ENCODE measurements at places on chromosomes 12 and 14. TPM values are rescaled to one million over a fixed set of nuclear protein-coding genes. Genes with fewer than 3 reads are reported as not detected.

The PSMC6 gene
- 91.9 TPM for total RNA-seq

The AICDA gene
- 0.13 TPM for total RNA-seq

The LRP1-AS gene
- not detected for total RNA-seq

The TMEM120B gene
- 6.2 TPM for total RNA-seq

The FAM181A gene
- not detected for total RNA-seq

The RPS6KL1 gene
- total RNA-seq = 19.8 TPM

The CELA1 gene
- total RNA-seq = not detected

The TMEM263 gene
- total RNA-seq = 44.8 TPM

DNA sequence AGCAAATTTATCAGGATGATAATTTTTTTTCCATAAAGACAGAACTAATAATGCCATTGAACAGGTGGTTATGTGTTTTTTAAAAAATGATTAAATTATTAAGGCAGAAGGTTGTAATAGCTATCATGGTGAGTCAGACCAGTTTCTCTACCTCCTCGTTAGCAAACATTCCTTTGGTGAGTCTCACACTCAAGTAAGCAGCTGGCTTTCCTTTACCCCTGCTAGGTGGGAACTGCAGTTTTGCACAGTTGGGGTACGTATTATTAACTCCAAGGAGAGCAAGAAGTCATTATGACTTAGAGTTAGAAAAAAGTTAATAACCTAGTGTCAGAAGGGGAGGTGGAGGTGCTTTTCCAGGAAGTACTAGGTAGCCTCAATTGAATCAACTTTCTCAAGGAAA is 165.3 kb downstream of the SNAPC1 start:
- no peak for DNase-seq

GRCh38 chr12:106030210-106031071 is 108.3 kb downstream of the NUAK1 start:
- DNase-seq = no peak

DNA sequence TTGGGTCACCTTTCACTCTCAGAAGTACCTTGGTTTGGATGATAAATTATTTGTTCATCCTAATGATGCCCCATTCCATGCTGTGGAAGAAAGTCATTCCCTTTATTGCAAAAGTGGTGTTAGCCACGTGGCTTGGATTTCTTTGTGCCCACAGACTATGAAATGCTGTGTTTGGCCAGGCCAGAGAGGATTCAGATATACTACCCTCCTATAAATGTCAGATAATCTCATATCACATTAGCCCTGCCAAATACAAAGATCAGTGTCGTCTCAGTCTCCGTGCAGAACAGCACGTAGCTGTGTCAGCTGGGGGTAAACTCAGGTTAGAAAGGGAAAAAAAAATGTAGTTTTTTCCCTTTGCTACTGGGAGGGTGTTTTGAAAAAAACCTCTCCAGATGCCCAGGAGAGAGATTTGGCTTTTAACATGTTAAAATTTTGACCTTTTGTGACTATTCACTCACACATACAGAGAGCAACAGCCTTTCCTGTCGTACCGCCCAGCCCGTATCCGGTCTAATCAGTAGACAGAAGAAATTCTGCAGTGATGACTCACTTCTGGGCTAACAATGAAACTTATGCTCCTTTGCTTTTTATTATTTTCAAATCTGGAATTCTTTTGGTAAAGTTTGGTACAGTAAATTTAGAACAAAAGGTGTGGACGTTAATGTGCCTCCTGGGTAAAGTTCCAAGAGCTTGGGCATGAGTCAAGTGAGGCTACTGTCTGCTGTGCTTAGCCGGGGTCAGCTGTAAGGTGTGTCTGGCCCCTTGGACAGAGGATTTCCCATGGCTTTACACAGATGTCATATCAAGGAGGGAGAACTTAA is 8.5 kb upstream of the PTPRB start:
- DNase-seq = no peak

GRCh38 chr14:54322701-54323337 is 74.0 kb upstream of the CDKN3 start:
- no peak for DNase-seq

GRCh38 chr12:23535441-23535840 is 414.0 kb downstream of the SOX5 start:
- no peak for DNase-seq

DNA sequence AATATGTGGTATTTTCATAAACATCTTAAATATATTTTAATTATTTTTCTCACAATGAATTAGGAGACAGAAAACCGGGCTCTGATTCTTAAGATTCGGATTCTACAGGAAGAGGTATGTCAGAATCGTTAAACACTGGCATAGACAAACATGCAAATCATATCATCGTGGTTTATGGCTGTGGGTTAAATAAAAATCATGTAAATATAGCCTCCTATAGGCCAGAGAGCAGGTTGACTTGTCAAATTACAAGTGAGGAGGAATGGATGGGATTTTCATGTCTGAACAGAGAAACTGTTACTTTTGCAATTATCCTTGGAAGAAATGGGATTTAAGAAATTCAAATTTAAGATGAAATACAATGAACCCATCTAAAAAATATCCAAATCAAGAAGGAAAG is 74.9 kb upstream of the BCAT1 start:
- no peak for DNase-seq

DNA sequence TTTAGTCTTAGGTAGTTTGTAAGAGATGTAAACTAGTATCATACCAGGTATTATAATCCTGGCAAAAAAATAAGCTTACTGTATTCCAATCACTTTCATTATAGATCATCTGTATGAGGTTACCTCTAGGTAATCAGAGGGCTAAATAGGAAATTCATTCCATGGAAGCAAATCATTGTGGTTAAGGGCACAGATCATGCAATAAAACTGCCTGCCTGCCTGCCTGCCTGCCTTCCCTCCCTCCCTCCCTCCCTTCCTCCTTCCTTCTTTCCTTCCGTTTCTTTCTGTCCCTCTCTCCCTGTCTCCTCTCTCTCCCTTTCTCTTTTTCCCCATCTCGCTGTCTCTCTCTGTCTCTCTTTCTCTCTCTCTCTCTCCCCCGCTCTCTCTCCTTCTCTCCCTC is 3.2 kb upstream of the CLEC9A start:
- no peak for DNase-seq

DNA sequence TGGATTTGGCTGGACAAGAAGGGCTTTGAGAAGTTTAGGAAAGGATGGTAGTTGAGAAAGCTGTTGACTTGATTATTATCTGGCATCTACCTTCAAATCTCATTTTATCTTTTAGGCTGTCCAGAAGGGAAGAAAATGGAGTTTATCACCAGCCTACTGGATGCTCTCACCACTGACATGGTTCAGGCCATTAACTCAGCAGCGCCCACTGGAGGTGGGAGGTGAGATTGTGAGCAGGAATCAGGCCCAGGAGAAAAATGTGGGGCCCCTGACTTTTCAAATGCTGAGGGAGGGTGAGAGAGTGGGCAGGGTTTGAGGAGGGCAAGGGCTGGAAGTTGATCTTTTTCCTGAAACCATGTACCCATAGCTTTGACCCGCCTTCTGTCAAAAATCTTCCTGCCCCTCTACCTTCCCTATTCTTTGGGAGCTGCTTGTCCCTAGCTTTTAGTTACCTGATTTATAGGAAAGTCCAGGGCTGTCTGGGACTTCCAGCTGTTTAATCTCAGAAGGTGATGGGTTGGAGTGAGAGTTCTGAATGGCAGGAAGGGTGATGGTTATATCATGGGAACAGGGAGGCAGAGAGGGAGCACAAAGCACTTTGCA is 134.2 kb downstream of the SMOC1 start:
- DNase-seq = peak; percentile 59

DNA sequence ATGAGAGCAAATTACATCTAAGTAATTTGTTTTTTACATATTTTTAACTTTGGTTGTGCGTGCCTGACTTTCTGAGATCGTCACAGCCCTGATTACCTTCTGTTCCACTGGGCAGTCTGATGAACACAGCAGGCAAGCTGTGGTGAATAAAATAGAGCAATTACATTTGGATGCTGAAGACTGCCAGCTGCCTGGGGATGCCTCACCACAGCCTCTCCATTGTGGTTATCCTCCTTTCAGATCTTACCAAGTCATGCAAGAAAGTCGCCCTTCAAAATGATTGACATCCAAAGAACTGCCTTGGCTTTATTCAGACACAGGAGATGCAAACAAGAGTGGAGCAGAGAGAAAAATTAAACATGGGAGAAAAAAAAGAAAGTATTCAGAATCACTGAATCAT is 456.6 kb upstream of the TMPO start:
- DNase-seq = no peak

GRCh38 chr14:77053046-77053841 is 24.7 kb upstream of the IRF2BPL start:
- DNase-seq = peak; percentile 85

- peak; percentile 75 for DNase-seq
Observed at GRCh38 chr14:103552011-103552845, 10.2 kb downstream of the BAG5 start.

GRCh38 chr14:26385310-26385709 is 212.5 kb downstream of the NOVA1 start:
- no peak for DNase-seq

GRCh38 chr12:1421091-1421846 is 173.1 kb downstream of the FBXL14 start:
- no peak for DNase-seq

DNA sequence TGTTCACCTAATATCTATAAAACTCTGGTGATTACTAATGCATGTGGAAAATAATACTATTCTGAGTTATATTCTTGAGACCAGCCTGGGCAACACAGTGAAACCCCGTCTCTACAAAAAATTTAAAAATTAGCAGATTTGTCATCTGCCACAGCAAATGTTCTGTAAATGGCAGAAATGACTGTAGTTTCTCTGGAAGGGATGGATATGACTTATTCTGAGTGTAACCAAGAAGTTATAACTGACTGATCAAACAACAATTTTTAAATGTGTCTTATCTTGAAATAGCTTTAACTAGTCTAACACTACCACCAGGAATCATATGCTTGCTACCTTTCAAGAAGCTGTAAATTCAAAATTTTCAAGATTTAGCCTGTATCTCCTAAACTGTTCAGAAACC is 88.7 kb downstream of the PLBD1 start:
- DNase-seq = no peak

DNA sequence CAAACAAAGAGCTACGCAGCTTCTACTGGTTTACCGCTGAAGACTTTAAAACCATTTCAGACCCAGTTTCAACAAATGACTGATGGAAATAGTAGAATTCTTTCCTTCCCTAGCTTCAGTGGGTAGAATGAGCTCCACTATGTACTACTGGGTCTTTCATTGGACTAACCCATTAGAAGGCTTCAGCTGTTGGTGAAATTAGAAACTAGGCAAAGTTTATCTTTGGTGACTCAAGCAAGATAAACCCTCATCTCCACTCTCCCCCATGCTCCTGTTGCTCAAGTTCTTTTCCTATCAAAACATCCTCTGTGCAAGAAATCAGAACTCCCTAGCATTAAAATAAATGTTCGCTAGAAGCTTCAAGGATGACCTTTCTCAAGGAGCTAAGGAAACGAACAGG is 159.2 kb downstream of the PAWR start:
- no peak for DNase-seq

- no peak for DNase-seq
Observed at GRCh38 chr12:8493084-8493483, 20.2 kb upstream of the CLEC4D start.

GRCh38 chr12:3263282-3263681 is 186.1 kb downstream of the TSPAN9 start:
- DNase-seq = no peak

- DNase-seq = no peak
Observed at GRCh38 chr14:67773844-67774377, 42.5 kb downstream of the ZFYVE26 start.

GRCh38 chr14:23361320-23361719 is 3.7 kb downstream of the EFS start:
- DNase-seq = peak; percentile 19

- DNase-seq = no peak
Observed at GRCh38 chr14:65810322-65810721, 397.8 kb downstream of the FUT8 start.

Data from cardiac septum (tissue), 1 donor.